ENCODE measurements at places on chromosomes 4 and X. TPM values are rescaled to one million over a fixed set of nuclear protein-coding genes. Genes with fewer than 3 reads are reported as not detected.

SPANXA1 gene
- not detected for total RNA-seq

C4orf36 gene
- total RNA-seq = not detected

PDHA2 gene
- not detected for total RNA-seq

STOX2 gene
- total RNA-seq = 1.6 TPM

OCIAD2 gene
- 12.2 TPM for total RNA-seq

LYAR gene
- 4.8 TPM for total RNA-seq

TEX13C gene
- total RNA-seq = not detected

NAP1L3 gene
- total RNA-seq = 0.84 TPM

HSPA4L gene
- total RNA-seq = 1.6 TPM

CT55 gene
- total RNA-seq = not detected

FAM184B gene
- total RNA-seq = not detected

POU3F4 gene
- not detected for total RNA-seq

TCEANC gene
- 7.7 TPM for total RNA-seq

AFM gene
- total RNA-seq = 40.1 TPM

OPHN1 gene
- total RNA-seq = 1.0 TPM

PCSK1N gene
- total RNA-seq = 5.4 TPM

ZXDA gene
- 3.3 TPM for total RNA-seq

SYTL5 gene
- 2.8 TPM for total RNA-seq

CSAG2 gene
- total RNA-seq = 0.14 TPM

TEX13D gene
- not detected for total RNA-seq

FNIP2 gene
- total RNA-seq = 36.7 TPM

MYOZ2 gene
- 0.08 TPM for total RNA-seq

ERCC6L gene
- total RNA-seq = not detected

PCDH7 gene
- total RNA-seq = 1.3 TPM
